Lung (tissue), 17 donors: ENCODE measurements at places on chromosomes 2 and 18. TPM values are rescaled to one million over a fixed set of nuclear protein-coding genes. Genes with fewer than 3 reads are reported as not detected.

The LANCL1 gene
- 6.8 TPM for polyA plus RNA-seq

The SERPINB11 gene
- 0.45 TPM for polyA plus RNA-seq

The RNU2-63P gene
- not detected for polyA plus RNA-seq

DNA sequence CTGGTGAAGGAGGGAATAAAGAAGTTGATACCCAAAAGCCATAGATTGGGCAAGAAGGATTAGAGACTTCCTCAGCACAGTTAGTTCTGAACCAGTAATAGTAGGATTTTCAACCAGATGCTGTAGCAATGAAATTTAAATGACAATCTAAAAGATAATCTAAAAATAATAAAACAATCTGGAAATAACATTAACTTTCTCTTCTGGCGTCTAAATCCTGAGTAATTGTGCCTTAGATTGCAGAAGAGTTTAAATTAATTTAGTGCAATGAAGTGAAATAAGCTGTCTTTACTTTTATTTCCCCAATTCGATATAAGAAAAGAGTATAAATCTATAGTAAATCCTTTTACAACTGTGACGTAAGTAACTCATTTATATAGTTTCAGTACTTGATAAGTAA, 186.8 kb upstream of the DOK6 start:
- DNase-seq, result peak; percentile 47

- DNase-seq, result no peak
Measured at GRCh38 chr2:196604196-196604595, 35.3 kb upstream of the CCDC150 start.

DNA sequence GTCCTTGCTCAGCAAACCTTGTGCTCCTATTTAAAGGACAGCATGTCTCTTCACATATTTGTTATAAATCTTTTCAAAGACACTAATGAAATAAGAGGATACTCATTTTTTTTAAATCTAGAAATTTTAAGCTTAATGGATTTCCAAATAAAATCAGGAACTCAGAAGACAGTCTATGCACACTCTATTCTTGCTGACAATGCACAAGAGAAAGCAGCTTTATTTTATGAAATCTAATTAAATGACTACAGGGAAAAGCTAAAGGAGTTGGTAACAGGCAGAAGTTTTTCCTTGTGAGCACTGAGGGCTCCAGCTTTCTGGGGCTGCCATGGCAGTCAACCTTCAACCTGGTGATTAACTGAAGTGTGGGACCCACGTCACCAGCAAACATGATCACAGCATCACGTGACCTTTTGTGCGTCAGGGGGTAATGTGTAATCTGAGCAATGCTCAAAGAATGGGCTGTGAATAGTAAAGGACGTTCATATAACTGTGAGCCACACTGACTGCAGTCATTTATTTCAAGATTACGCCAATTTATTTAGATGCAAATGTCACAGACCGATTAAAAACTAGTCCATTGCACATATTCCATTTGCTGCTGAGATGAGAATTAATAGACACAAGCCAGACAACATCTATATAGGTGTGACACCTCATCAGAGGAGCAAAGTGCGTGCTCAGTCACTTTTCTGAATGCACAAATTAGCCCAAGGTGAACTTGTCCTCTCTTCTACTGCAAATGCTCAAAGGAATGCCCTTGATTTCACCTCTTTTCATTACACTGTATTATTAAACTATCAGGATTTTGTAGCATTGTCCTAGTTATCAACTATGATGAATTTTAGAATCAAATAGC, 11.6 kb upstream of the DNER start:
- DNase-seq, result no peak

DNA sequence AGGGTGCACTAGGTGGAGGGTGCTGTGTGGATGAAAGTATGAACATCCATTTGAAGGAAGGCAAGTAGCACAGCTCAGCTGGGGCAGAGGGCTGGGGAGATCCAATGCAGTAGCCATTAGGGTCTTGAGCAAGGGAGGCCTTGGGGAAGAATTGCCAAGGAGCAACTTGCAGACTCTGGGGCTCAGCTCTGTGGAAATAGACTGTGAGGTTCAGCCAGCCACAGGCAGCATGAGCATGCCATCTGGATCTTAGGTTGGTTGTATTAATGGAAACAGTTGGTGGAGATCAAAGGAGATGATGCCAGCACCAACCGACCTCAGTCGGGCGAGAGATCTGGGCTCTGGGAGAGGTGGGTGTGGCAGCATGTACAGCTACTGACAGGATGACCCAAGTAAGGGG, 5.6 kb downstream of the ZAP70 start:
- no peak for DNase-seq
